CD4-positive, alpha-beta memory T cell (primary cell): ENCODE measurements at places on chromosomes 6 and 20. TPM values are rescaled to one million over a fixed set of nuclear protein-coding genes. Genes with fewer than 3 reads are reported as not detected.
A peak's percentile ranks its signal among the peaks of the same experiment; 100 is the strongest.

The CST1 gene
- not detected for total RNA-seq

The MYMX gene
- not detected for total RNA-seq

The LINC00237 gene
- total RNA-seq: not detected

The R3HDML gene
- total RNA-seq: not detected

The PBOV1 gene
- total RNA-seq: not detected

The SGK2 gene
- total RNA-seq: 0.70 TPM

The SSTR4 gene
- not detected for total RNA-seq

GRCh38 chr6:130020073-130020906, 1.9 kb downstream of the L3MBTL3 start:
- peak; percentile 50 for DNase-seq

DNA sequence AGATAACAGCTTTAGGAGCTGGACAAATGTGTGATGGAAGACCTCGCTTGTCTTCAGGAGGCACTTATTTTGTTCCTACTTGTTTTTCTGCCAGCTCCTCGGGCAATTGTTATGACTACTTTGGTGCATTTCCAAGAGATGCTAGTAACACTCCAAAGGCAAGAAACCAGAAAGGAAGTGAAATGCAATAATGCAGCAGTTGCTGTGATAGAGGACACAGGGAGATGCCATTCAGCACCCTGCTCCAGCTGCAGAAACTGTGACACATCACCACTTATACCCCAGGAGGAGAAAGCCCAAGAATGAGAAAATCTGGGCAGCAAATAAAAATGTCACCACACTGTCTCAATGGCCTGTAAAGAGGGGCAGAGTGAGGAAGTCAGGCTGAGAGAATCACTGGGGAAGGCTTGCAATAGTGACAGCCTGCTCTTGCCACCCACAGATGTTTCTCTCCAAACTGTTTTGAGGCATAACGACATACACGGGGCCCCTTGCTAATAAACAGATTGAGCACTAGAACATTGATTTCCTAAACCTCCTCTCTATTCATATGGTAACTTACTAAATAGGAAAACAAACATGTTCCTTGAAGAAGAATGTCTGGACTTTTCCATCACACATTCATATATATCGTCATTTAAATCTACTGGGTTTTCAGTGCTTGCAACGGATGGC, 231.0 kb upstream of the PRND start:
- no peak for DNase-seq

- DNase-seq: no peak
Measured at GRCh38 chr20:62117362-62117646, 5.0 kb upstream of the LSM14B start.

- no peak for DNase-seq
Measured at GRCh38 chr20:11778206-11778570, 139.5 kb upstream of the BTBD3 start.

- peak; percentile 23 for DNase-seq
Measured at GRCh38 chr6:150334790-150335783, 33.7 kb upstream of the IYD start.

DNA sequence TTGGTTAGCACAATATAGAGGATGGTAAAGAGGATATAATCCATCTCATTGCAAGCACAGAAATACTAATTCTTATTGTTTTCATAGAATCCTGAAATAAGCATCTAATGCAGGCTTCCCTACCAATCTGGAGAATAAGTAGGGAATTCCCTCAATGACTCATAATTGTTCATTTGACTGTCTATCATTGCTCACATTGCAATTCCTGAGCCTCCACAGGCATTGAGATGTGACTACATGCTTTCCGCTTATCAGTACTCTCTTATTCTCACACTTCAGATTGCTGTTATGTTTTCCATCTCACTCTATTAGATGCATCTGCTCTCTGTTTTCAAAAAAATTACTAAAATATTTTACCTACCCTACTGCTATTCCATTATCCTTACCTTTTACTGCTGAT, 216.2 kb upstream of the PRSS16 start:
- no peak for DNase-seq
